Activated naive CD4-positive, alpha-beta T cell treated with Interleukin-2 at 50 U/mL for 16 hours (primary cell): ENCODE measurements at places on chromosomes 7 and 10.

GRCh38 chr7:621572-622285, 102.1 kb upstream of the PDGFA start:
- no peak for DNase-seq

- DNase-seq: no peak
These were observed 65.1 kb downstream of the RGS10 start for GRCh38 chr10:119477444-119477843.

- no peak for DNase-seq
These were observed 19.2 kb downstream of the CRPPA start for GRCh38 chr7:16402091-16402490.

DNA sequence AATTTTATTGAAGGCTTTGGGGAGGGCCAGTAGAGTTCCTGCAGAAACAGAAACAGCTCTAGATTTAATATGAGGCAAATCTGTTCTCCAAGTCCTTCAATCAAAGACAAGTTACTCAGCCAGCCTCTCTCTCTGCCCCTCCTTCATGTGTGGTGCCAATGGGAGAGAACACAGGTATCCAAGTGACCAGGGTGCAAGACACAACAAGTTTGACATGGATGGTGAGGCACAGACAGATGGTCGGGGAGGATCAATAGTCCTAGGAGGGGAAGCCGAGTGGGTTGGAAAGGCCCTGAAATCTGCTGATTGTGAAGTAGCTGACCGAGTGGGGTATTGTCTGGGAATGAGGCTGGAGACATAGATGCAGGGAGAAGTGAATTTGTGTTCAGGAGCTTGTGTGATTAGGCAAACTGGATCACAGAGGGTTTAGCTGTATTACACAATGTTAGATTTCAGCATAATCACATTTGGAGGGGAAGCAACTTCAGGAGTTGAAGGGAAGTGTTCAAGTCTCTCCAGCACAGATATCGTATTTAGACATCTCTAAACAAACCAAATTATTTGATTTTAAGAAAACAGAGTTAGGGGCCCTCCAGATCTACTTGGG, 1.5 kb downstream of the GIMAP1 start:
- DNase-seq: no peak

GRCh38 chr10:58372607-58373441, 12.4 kb upstream of the TFAM start:
- no peak for DNase-seq

DNA sequence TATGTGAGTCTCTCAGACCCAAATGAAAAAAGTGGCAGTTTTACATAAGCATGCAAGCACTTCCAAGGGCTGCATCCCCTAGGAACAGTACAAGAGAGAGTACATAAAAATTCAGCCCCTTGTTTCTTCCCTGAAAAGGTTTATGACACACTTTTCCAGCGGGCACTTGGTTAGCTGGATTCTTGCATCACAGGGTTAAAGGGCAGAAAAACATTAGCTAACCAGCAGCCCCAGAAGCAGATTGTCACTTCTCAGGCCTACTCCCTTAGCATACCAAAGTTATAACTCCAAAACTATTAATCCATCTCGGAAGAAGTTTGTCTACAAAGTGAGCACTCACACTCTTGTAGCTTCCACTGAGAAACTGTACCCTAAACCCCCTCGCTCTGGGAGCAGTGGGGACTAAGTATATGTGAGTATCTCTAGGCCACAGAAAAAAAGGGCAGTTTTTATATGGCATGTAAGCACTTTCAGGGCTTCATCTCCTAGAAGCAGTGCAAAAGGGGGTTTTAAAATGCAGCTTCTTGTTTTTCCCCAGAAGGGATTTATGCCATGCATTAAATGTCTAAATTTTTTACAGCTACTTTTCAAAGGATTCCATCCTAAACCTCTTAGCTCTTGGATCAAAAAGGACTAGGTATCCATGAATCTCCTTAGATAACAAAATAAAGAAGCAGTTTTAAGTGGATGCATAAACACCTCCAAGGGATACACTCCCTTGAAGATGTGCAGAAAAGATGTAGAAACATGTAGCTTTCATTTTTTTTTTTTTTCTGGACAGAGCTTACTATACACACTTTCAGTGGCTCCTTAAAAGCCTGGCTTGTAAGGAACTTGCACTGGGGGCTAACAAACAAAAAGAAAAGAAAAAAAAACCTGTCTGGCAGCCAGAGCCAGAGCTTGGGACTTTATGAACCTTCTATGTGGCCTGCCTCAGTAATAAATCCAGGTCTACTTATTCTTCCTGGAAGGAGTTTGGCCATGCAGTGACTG, 956.7 kb downstream of the CCSER2 start:
- no peak for DNase-seq

DNA sequence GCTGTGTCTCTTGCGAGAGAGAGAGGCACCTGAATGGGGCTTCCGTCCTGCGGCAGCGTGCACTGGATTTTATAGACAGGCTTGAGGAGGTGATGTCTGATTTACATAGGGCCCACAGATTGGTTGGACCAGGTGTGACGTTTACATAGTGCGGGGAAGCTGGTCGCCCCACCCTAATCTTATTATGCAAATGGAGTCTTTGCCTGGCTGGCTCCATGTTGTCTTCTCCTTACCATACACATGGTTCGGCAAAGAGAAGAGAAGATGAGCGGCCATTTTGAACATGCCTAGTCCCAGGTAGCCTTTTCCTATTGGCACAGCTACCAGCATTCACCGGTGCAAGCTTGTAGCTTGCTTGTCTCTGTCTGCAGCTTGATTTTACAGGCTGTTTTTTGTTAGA, 238.5 kb upstream of the GALNT17 start:
- no peak for DNase-seq

DNA sequence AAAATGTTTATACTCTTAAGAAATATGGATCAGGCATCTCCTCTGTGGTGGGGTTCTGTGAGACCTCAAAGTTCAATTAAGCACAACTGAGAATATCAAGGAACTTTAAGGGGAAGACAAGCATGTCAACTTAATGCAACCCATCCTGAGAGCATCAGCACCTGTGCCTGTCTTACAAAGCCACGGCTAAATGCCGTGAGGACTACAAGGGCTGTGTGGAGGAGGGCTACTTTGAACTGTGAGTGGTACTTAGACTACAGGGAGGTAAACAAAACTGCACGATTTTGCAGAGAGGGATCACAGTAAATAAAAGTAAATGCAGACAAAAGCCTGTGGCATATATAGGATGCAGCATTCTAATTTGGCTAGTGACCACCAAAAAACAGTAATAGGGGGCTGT, 139.1 kb downstream of the ATE1 start:
- no peak for DNase-seq

DNA sequence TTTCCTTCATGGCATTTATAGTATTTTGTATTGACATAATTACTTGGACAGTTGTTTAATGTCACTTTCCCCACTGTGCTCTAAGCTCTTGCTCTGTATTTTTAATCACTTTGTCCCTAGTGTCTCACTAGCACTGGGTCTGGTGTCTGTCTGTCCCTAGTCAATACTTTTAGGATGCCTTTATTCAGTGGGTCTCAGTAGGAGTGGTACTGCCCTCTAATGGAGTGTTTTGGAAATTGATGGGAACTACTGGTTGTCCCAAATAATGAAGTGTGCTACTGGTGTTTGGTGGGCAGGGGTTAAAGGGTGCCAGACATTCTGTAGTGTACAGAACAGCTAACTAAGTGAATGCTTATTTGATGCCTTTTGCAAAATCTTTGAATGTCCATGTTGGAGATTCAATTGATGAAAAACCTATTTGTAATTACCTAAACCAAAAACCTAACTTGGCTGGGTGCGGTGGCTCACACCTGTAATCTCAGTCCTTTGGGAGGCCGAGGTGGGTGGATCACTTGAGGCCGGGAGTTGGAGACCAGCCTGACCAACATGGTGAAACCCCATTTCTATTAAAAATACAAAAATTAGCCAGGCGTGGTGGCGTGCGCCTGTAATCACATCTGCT, 33.3 kb downstream of the CDK14 start:
- no peak for DNase-seq
